ENCODE measurements at places on chromosomes 4 and X.

DNA sequence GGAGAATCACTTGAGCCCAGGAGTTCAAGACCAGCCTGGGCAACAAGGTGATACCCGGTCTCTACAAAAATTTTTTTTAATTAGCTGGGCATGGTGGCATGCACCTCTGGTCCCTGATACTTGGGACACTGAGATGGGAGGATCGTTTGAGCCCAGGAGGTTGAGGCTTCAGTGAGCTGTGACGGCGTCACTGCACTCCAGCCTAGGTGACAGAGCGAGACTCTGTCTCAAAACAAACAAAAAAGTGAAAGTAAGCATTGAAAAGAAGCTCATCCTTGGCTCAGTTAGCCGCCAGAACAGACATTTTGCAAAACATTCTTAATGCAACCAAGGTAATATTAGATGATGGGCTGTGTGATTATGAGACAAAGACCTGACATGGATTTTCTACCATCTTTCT lies 223.3 kb upstream of the VCX3A start:
- DNase-seq, result no peak

DNA sequence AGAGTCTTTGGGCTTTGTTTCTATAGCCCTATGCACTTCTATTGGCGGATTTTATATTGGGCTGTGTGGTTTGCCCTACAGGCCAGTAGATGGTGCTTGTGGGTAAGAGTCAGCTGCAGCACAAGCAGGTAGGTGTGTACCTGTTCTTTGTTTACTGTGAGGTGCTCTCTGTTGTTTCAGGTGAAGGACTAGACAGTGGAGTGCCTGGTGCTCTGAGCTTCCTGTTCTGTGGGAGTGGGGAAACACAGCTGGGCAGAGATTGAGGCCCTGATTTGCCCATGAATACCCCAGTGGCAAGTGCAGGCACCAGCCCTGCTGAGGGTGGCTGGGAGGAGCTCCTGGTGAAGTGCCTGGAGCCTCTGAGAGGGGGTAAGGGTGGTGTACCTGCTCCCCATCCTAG lies 26.3 kb upstream of the UCP1 start:
- DNase-seq, result no peak

DNA sequence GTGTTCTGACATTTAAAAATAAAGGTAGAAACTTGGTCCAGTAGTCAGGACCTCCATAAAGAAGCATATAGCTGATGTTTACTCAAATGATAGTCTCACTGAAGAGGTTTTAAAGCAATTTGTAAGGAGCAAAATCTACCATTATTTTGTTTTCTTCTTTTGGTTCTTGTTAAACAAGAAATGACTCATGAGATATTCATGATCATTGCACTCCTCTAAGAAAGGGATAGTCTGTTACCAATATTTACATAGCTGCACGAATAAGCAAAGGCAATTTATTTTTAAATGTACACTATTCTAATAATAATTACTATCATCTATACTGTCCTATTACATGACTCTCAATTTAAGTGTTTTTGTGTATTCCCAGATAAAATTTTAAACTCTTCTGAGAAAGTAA lies 397.9 kb downstream of the FAM47B start:
- DNase-seq, result no peak

DNA sequence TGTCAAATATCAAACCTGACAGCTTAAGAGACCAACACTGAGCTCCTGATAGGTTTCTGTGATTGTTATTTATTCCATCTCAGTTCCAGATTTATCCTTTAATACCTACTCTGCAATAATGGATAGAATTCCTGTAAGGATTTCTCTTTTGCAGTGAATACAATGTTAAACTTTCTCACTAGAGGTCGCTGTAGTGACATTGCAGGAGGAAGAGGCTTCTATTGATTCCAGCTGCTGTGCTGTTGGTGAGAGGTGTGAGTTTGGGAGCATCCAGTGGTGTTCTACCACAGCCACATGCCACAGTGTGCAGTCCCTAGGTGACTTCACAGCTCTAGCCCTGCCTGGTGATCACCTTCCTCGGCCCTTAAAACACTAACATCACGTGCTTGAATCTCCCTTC lies 34.6 kb upstream of the DCAF8L2 start:
- no peak for DNase-seq

DNA sequence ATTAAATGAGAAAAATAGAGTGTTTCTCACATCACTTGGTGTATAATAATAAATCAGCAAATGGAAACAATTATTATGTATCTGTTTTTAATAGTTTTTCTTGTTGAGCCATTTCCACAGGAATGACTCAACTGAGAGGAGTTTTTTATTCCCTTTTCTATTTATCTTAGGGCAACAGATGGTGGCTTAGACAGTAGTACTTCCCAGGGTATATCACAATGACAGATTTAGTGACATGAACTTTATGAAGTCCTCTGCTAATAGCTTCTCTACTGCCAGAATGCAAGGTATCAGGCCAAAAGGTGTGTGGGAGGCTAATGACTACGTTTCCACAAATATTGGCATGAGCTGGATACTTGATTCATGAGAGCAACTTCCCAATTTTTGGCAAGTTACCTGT lies 126.7 kb downstream of the HTR2C start:
- no peak for DNase-seq

GRCh38 chr4:121304893-121305292 lies 75.9 kb downstream of the QRFPR start:
- no peak for DNase-seq

DNA sequence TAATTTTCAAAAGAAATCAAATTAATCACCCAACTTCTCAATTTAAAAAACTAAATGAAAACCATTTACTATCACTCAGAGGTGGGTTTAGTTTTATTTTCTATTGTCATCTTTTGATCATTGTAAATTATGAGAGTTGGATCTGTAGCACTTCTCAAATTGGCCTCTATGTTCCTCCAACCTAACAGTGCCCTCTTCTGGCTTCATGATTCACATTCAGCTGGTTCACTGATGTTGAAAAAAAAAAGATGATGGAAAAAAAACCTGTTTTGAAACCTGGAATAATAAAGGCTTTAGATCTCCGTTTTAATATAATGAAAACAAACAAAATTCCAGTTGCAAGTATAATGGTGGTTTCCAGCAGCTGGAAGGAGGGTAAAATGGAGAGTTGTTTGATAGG lies 2.4 kb upstream of the NBDY start:
- no peak for DNase-seq

- peak; percentile 52 for DNase-seq
Measured at GRCh38 chr4:3302173-3302785, 9.5 kb downstream of the RGS12 start.

DNA sequence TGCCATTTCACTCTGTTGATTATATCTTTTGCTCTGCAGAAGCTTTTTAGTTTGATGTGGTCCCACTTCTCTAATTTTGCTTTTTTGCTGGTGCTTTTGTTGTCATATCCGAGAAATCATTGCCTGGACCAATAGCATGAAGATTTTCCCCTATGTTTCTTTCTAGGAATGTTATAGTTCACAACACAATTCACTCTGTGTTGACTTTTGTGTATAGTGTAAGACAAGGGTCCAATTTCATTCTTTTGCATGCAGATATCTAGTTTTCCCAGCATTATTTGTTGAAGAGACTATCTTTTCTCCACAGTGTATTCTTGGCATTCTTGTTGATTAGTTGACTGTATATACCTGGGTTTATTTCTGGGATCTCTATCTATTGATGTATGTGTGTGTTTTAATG lies 8.3 kb upstream of the CPE start:
- DNase-seq, result no peak

- DNase-seq, result no peak
Measured at GRCh38 chr4:169485791-169486742, 126.3 kb downstream of the NEK1 start.

DNA sequence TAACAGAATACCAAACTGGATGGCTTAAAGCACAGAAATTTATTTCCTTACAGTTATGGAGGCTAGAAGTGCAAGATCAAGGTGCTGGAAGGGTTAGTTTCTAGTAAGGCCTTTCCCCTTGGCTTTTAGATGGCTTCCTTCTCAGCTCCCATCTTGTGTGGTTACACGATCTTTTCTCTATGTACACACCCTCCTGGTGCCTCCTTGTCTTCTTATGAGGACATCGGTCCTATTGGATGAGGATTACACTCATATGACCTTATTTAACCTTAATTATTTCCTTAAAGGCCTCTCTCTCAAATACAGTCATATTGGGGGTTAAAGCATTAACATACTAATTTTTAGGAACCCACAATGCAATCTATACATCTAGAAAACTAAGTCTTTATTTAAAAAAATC lies 787.9 kb upstream of the GALNTL6 start:
- no peak for DNase-seq

GRCh38 chrX:75273483-75273882 lies 402 bp upstream of the UPRT start:
- no peak for DNase-seq

Measured in activated CD4-positive, alpha-beta T cell treated with anti-CD3 and anti-CD28 coated beads for 1 hour (primary cell).